BE2C (cell line): ENCODE measurements at places on chromosomes 1 and 21.
A peak's percentile ranks its signal among the peaks of the same experiment; 100 is the strongest.

- DNase-seq = no peak
Observed at GRCh38 chr1:183328371-183328770, 89.8 kb downstream of the NMNAT2 start.

GRCh38 chr1:15684468-15685291, 560 bp downstream of the PLEKHM2 start:
- peak; percentile 43 for DNase-seq

DNA sequence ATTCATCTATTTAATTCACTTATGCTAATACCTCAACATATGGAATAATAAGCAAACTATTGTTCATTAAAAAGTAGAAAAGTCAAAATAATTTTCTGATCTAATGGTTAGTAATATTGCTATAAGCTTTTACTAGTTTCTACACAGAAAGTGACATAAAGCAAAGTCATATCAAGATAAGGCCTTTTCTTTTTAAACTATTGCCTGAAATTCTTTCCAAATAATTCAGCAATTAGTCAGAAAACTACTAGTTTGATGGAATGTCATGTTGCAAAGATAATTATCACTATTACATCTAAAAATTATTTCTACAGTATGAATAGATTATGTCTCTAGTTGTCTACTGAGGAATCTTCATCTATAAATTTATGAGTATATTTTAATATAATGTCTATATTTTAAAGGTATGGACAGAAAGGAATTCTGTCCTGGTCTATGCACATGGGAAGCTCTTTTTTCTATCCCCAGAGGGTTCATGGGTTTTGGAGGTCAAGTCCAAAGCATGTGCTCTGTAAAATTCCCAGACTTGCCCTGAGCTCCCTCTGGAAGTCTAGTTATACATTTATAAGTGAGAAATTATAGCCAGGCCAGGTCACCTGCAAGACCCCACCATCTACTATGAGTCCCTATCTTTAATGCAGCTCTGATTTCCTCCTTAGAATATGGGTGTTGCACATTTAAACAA, 84.6 kb upstream of the DPYD start:
- no peak for DNase-seq

DNA sequence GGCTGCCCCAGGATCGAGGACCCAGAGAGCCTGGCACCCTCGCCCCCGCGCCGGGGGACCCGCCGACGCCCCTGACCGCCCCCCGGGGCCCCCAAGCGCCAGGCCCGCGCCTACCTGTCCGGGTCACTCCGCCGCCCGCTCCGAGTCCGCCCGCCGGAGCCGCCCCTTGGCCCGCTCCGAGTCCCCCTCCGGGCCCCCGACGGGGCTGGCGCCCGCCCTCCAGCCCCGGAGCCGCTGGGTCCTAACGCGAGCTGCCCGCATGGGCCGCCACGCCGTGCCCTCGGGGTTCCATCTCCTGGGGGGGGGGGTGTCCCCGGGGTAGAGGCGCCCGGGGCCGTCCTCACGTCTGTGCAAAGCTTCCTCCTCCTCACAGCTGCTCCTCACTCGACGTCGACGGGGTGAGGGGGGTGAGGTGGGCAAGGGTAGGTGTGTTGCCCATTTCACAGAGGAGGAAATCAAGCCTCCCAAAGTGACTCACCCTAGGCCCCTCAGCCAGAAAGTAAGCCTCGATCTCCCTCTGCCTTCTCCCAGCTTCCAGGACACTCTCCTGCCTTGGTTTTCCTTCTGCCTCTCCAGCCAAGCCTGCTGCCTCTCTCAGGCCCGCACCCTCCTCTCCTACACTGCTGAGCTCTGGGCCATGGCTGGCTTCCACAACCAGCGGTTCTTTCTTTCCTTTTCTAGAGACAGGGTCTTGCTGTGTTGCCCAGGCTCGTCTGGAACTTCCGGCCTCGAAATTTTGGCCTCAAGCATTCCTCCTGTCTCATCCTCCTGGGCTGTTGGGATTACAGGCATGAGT, at the start of gene MFAP2:
Gene MFAP2, minus strand, starts transcription at position 148 of the 796 bp plus-strand sequence. CDS start 2,347 bp downstream, outside the sequence.
- no peak for DNase-seq

DNA sequence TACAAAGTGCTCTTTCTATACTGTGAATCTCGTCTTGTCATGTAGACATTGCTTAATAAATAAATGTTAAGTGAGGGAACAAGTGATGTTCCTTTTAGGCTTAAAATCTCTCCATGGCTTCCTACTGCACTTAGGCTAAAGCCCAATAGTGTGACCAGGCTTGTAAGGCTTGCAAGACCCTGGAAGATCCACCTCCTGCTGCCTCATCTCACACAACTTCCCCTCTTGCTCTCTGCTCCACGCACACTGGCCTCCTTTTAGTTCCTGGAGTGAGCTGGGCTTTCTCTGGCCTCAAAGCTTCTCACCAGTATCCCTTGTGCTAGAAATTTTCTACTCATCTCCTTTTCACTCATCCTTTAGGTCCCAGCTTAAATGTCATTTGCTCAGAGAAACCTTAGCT, 41.5 kb upstream of the DIPK1A start:
- no peak for DNase-seq

DNA sequence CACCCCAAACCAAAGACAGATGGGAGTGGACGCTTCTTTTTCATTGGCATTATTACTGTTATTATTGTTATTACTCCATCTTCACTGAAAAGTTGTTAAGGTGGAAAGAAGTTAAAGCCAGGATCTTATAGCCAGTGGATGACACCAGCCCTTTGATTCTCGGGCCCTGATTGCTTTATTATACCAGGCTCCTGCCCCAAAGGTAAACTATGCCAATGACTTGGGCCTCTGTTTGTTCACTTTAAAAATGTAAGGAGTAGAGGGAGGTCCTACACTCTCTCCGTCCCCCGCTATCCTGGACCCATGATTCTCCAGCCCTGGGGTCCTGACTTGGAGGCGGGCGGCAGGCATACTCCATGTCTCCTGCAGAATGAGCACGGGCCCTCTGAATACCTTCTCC, 106.8 kb downstream of the TOMM20 start:
- DNase-seq = no peak

GRCh38 chr1:13528320-13528719, 14.5 kb upstream of the LRRC38 start:
- DNase-seq = no peak

DNA sequence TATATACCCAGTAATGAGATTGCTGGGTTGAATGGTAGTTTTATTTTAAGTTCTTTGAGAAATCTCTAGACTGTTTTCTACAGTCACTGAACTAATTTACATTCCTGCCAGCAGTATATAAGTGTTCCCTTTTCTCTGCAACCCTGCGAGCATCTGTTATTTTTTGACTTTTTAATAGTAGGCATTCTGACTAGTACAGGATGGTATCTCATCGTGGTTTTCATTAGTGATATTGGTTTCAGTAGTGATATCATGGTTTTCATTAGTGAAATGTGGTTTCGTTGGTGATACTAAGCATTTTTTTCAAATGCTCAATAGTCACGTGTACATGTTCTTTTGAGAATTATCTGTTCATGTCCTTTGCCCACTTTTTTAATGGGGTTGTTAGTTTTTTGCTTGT, 316.8 kb downstream of the PTBP2 start:
- DNase-seq = no peak

GRCh38 chr21:36792505-36792967, 93.6 kb downstream of the SIM2 start:
- DNase-seq = no peak
